Right lung (tissue), 10 donors: ENCODE measurements at places on chromosomes 7 and 10.

GRCh38 chr10:84540022-84540616, 211.7 kb downstream of the CCSER2 start:
- no peak for DNase-seq

- no peak for DNase-seq
Observed at GRCh38 chr10:121788717-121789116, 139.1 kb downstream of the ATE1 start.

- no peak for DNase-seq
Observed at GRCh38 chr7:55207436-55208125, 157.6 kb upstream of the LANCL2 start.

GRCh38 chr7:111103678-111104274, 12.8 kb downstream of the LRRN3 start:
- no peak for DNase-seq

- no peak for DNase-seq
Observed at GRCh38 chr10:24869354-24870015, 82.9 kb downstream of the PRTFDC1 start.

DNA sequence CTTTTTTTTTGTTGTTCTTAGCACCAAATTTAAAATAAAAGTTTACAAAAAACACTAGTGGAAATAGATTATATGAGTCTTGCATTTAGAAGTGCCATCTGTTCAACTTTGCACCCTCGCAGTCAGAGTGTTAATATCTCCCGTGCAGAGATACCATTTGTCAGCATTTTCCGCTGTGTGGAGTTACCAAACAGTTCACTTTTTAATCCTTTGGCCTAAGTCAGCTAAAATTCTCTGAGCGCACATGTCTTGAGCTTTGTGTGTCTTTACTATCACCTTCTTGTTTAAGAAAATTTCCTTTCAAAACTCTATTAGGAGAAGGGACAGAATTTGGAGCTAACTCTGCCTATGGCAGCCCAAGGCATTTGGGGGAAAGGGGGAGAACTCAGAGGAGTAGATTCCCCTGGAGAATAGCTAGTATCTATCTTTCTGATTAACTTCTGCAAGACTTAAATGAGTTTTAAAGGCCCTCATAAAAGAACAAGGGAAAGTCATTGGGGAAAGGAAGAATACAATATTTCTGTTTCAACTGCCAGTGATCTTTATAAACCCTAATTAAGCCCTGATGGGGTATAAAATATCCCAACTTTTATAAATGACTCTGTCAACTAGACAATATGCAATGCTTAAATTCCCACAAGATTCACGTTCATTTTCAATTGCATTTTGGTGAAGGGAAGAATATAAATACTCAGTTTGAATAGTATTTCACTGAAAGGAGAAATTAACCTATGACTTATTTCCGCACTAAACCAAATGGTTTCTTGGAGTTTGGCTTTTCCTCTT, 114.9 kb upstream of the RAB11FIP2 start:
- DNase-seq: no peak

GRCh38 chr10:96719850-96720421, 378 bp downstream of the PIK3AP1 start:
- peak; percentile 6 for DNase-seq

GRCh38 chr7:2982401-2982800, 61.3 kb downstream of the CARD11 start:
- no peak for DNase-seq

- DNase-seq: no peak
Observed at GRCh38 chr10:112214298-112214926, 30.8 kb upstream of the GPAM start.

GRCh38 chr10:95496246-95496911, 64.8 kb downstream of the SORBS1 start:
- no peak for DNase-seq

GRCh38 chr10:131058799-131059198, 252.7 kb downstream of the TCERG1L start:
- no peak for DNase-seq

- no peak for DNase-seq
Observed at GRCh38 chr10:33493978-33494377, 159.5 kb upstream of the NRP1 start.

GRCh38 chr10:2899246-2899951, 167.9 kb upstream of the PFKP start:
- DNase-seq: no peak

DNA sequence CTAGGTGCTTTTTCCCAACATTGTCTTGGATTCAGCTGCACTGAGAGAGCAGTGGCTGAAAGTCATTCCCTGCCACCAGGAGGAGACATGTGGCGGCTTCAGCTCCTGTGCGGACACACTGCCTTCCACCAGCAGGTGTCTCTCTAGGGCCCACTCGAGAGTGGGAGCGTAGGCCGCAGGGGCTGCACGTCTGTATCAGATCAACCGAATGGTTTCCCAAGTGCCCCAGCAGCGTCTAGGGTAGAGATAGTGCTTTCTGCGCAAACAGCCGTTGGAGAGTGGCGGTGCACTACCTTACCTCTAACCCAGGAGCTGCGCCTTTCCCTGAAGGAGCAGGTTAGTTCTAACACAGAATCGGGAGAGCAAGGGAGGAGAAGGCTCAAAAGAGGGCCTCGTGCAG, 31.7 kb downstream of the PAPOLB start:
- peak; percentile 84 for DNase-seq

- no peak for DNase-seq
Observed at GRCh38 chr7:26279405-26279804, 12.3 kb upstream of the SNX10 start.

GRCh38 chr7:7652798-7653540, 12.4 kb downstream of the UMAD1 start:
- no peak for DNase-seq

GRCh38 chr10:84948644-84949043, 620.3 kb downstream of the CCSER2 start:
- no peak for DNase-seq

GRCh38 chr10:37489658-37490003, 364.2 kb downstream of the ANKRD30A start:
- DNase-seq: no peak

GRCh38 chr7:85023066-85023712, 163.7 kb downstream of the SEMA3D start:
- peak; percentile 24 for DNase-seq

GRCh38 chr10:131880016-131880590, 20.7 kb upstream of the PPP2R2D start:
- DNase-seq: no peak

GRCh38 chr10:116905845-116906210, 56.5 kb downstream of the ENO4 start:
- no peak for DNase-seq

GRCh38 chr7:372932-373791, 83.2 kb downstream of the FOXL3 start:
- peak; percentile 58 for DNase-seq

GRCh38 chr10:132300582-132300981, 7.2 kb downstream of the STK32C start:
- DNase-seq: no peak

DNA sequence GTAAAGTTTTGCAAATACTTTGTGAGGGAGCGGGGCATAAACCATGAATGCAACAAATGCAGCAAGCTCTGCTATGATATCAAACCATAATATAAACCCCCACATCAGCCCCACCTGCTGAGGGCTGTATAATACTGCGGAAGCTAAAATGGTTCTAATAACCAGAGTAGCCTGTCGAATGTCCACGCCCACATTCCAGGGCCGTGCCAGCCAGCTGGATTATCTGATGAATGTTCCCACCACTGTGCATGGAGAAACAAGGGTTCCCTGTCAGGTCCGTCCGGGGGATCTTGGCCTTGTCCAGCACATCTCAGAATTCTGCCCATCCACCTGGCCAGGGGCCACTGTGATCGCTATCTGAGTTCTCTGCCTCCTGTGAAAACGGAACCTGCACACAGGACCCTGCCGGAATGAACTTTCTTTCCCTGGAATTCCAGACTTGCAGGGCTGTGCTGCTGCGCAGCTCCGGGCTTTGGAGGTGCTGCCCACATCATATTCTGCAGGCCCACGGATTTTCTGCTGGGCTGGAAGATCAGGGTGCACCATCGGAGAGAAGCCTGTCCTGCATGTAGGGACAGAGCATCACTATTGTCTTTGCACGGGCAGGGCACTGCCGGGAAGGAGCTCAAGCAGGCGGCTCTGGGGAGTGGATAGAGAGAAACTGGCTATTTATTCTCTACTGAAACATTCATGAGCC, 77.0 kb upstream of the GNA12 start:
- DNase-seq: no peak

DNA sequence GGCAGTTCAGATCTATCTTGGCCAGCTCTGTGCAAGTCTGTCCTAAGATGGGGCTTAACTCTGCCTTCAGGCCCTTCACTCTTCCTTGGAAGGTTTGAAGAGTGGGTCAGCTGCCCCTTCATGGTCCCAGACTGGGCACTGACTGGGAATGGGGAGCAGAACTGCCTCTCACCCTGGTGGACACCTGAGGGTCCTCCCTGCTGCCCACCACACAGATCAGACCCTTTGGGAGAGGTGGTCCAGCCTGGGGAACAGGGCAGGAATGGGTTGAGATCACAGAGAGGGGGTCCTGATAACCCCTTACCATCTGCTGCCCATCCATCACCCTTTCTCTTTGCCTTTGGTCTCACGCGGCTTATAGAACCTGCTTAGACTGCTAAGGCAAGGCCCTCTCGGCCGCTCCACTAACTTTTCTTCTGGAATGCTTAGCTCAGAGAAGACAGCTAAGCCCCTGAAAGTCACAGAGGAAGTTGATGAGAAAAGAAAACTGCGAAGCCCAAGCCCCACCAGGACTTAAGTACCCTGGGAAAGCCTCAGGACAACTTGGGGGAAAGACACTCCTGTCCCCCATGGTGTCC, 402 bp upstream of the CDHR1 start:
- no peak for DNase-seq

DNA sequence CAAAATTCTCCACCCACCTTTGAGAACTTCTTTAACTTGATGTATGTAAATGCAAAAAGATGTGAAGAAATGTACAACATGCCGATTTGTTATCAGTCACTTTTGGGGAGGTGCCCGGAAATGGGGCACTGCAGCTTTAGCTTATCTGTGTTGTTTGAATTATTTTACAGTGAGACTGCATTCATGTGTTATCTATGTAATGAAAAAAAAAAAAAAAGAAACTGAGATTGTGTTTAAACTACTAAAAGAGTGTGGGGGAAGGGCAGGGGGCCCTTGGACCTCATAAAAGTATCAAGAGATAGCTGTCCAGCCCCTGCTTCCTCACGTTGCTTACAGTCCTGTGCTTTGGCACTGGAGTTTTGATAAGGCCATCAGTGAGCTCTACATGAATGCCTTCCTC, 259.4 kb downstream of the STK31 start:
- no peak for DNase-seq

- DNase-seq: no peak
Observed at GRCh38 chr7:50653126-50653864, 88.1 kb upstream of the DDC start.

- no peak for DNase-seq
Observed at GRCh38 chr7:51640841-51641240, 324.2 kb upstream of the COBL start.

- DNase-seq: no peak
Observed at GRCh38 chr10:92342796-92343195, 51.8 kb downstream of the MARCHF5 start.

DNA sequence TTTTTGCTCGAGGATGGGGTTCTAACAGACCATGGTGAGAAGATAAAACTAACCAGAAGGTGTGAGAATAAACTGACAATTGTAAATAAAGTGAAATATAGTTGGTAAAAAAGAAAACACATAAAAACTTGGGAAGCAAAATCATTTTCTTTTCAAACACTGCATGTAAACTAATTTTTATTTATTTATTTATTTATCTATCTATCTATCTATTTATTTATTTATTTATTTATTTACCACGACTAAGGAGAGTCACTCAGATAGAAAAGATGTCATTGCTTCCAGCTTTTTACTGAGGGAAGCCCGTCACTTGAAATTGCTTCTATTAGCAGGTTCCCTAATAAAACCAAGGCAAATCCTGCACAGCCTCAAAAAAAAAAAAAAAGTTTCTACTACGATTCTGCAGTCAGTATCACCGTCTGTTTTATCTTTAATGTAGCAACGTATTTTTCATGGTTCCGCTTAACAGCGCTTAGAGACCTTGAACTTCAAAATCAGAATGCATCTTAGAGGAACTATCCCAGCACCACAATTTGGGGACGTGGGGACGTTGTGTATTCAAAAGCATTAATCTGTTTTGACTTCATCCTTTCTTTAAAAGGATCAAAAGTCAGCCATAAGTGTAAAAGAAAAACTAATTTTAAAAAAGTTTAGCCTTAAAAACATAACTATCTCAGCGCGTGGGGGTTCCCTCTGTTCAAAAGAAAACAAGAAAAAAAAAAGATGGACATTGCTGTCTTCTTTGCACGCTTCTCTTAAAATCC, 33.3 kb upstream of the EBLN1 start:
- peak; percentile 53 for DNase-seq

GRCh38 chr7:158782761-158783401, 46.4 kb downstream of the ESYT2 start:
- no peak for DNase-seq
